ENCODE measurements at places on chromosomes 3 and 15. TPM values are rescaled to one million over a fixed set of nuclear protein-coding genes. Genes with fewer than 3 reads are reported as not detected.

ACKR2 gene
- not detected for total RNA-seq

SMAD3 gene
- total RNA-seq: 170 TPM

DNASE1L3 gene
- total RNA-seq: not detected

BLM gene
- total RNA-seq: 12.6 TPM

C3orf80 gene
- total RNA-seq: 1.8 TPM

LMOD3 gene
- not detected for total RNA-seq

ANKRD34C gene
- not detected for total RNA-seq

SLC22A13 gene
- total RNA-seq: not detected

All from A549 treated with ZK216348 at 1 μM for 4 hours (cell line).